ENCODE measurements at places on chromosomes 12 and 14. TPM values are rescaled to one million over a fixed set of nuclear protein-coding genes. Genes with fewer than 3 reads are reported as not detected.
A peak's percentile ranks its signal among the peaks of the same experiment; 100 is the strongest.

DNA sequence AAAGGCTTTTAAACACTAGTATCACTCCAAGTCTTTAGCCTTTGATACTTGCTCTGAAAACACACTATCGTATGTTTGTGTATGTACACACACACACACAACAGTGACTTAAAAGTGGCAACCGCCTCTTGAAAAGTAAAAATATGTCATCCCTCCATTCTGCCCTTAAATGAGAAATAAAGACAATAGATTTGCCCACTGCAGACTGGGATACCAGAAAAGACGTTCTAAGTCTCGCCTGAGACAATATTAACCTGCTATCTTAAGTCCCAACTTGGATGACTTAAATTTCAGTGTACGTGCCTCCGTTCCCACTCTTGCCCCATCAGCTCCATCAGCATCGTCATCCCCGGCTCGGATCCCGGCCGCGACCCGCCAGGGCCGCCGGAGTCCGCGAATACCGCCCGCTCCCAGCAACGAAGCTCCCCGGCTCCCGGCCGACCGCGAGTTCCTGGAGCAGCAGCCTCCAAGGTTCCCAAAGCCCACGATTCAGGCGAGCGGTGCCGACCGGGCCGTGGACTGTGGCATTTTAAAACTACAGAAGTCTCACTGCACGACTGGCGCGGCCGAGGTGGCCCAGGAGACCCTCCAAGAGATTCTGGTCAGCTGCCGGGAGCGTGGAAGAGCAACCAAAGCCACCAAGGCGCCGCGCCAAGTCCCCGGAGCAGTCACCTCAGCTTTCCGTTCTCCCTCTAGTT lies 2.8 kb upstream of the ARID2 start:
- peak; percentile 93 for DNase-seq

DNA sequence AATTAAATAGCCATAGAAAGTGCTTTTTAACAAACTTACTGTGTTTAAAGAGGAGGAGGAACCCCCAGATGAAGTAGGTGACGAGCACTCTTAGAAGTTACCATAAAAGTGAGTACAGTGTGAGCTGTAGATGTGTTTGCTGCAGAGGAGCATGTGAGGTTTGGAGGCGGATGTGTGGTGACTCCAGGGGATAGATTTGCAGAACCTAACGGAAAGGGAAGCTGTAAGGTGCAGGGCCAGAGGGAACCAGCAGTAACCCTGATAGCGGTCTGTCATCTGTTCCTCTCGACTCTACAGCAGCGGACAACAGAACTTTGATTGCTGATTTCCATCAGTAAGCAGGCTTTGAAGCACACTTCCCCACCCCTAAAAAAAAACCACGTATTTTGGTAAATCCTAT lies 5.2 kb downstream of the CALM1 start:
- no peak for DNase-seq

- no peak for DNase-seq
Measured at GRCh38 chr14:103651585-103651984, 22.6 kb downstream of the KLC1 start.

- DNase-seq: no peak
Measured at GRCh38 chr12:61860451-61860850, 399.8 kb upstream of the USP15 start.

DNA sequence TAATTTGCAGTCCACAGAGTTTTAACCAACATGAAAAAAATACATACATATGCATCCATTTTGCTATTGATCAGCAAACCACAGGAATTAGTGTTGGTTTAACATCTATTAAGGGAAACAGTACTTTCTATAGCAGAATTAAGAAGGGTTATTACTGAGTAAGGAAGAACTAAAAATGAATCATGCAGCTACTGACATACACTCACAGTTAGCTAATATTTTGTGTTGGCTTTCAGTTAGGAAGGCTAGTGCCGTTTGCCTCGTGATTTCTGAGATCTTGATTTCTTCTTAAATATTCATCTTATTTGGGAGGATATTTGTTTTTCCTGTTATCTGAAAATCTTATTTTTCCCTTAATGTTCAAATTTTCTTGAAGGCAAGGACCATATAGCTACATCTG lies 423.4 kb downstream of the NOVA1 start:
- no peak for DNase-seq

- no peak for DNase-seq
Measured at GRCh38 chr14:59890676-59891075, 20.1 kb upstream of the RTN1 start.

GRCh38 chr14:103521951-103522563 lies 573 bp downstream of the CKB start:
- DNase-seq: peak; percentile 91

- peak; percentile 90 for DNase-seq
Measured at GRCh38 chr12:50099302-50100008, 4.4 kb upstream of the GPD1 start.

DNA sequence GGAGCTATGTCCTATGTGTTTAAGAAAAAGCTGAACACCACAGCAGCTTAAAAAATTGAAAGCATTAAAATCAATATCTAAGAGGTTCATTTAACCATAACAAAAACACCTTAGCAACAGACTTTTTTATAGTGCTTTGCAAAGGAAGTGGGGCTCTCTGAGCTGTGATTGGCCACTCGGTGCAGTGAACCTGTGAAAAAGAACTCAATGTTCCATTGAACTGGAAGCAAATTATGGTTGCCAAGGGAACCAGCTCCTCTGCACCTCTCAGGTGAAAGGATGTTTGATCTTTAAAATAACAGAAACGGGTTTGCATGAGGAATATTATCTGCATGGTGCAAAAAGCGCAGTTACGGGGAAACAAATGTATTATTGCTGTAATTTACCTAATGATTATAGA lies 149.4 kb downstream of the SNAPC1 start:
- no peak for DNase-seq

- DNase-seq: peak; percentile 76
Measured at GRCh38 chr12:111529424-111530368, 69.4 kb downstream of the ATXN2 start.

DNA sequence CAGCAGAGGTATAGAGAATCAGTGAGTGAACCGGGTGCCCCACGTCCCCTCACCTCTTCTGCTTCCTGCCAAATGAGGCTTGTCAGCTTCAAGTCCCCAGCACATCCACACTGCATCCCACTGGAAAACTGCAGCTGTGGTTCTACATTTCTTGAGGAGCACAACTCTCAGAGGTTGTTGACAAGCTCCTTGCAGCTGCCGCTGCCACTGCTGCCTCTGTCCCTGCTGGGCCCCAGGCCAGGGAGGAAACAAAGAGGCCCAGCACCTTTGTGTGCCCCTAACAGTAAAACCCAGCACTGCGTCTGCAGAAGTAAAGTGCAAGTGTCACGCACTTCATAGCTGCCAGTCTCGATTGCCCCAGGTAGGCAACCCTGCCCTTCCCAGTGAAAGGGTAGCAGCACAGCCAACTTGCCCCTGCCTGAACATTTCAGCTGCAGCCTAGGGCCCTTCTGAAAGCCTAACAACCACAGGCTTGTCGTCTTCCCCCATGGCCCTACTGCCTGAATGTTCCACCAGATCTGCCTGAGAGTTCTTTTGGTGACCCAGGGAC lies 1162.1 kb upstream of the USP15 start:
- DNase-seq: no peak

GRCh38 chr14:60723116-60723906 lies 840 bp downstream of the SIX4 start:
- DNase-seq: peak; percentile 81

DNA sequence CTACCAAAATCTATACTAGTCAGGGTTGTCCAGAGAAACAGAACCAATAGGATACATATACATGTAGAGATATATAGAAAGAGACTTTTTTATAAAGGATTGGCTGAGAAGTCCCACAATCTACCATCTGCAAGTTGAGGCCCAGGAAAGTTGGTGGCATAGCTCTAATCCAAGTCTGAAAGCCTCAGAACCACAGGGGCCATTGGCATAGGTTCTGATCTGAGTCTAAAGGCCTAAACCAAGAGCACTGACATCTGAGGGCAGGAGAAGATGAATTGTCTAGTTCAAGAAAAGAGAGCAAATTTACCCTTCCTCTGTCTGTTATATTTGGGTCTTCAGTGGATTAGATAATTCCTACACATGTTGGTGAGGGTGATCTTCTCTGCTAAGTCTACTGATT lies 433.1 kb downstream of the ADAMTS20 start:
- DNase-seq: no peak

DNA sequence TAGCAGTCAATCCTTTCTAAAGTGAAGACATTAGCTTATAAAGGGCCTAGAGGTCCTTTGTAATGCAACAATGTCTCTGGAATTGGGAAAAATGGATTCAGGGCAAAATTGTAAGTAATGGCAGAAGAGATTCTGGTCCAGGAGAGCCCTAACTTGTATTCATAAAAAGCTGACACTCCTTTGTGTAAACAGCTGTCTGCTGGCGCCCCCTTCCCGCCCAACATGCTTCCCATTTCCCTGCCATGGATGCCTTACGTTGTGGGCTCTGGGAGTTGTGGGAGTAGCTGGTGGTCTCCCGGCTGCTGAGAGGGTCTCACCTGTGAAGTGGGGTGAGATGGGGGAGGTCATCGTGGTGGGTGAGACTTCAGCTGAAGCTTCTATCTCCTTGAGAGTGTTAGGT lies 2.3 kb downstream of the ACRBP start:
- DNase-seq: peak; percentile 68

DNA sequence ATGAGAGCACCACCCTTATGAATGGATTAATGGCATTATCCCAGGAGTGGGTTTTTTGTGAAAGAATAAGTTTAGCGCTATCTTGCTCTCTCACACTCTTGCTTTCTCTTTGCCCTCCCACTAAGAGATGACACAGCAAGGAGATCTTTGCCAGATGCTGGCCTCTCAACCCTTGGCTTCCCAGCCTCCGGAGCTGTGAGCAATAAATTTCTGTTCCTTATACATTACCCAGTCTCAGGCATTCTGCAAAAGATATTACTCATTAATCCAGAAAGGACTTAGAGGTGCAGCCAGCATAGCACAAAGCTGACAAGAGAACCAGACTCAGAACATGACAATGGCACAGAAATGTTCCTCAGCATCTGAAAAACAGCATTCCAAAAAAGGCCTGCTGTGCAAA lies 190.6 kb downstream of the ITPR2 start:
- DNase-seq: no peak

DNA sequence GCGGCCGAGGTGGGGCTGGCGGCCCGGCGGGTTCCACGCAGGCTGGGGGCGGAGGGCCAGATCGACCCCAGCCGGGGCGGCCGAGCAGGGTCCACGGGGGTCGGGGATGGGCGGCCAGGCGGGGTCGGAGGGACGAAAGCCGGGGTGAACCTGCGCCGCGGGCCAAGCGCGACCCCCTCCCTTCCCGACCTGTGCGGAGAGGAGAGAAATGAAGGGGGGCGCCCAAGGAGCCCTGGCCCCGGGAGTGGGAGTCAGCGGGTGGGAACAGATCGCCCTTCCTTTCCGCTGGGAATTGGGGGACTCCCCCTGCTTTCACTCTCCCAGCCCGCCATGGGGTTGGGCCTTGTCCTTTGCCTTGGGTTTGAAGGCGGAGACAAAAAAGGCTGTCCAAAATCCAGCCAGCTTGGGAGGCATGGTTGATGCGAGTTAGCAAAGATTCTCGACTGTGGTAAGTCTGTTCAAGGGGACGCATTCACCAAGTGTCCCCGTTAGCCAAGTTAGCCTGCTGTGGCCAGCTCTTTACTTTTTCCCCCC lies 559 bp upstream of the CKAP4 start:
- peak; percentile 93 for DNase-seq

- DNase-seq: peak; percentile 90
Measured at GRCh38 chr12:108305991-108306501, 33.1 kb downstream of the CMKLR1 start.

- no peak for DNase-seq
Measured at GRCh38 chr12:95118788-95119179, 45.4 kb upstream of the NR2C1 start.

- no peak for DNase-seq
Measured at GRCh38 chr14:101535232-101535631, 26.1 kb upstream of the DIO3 start.

DNA sequence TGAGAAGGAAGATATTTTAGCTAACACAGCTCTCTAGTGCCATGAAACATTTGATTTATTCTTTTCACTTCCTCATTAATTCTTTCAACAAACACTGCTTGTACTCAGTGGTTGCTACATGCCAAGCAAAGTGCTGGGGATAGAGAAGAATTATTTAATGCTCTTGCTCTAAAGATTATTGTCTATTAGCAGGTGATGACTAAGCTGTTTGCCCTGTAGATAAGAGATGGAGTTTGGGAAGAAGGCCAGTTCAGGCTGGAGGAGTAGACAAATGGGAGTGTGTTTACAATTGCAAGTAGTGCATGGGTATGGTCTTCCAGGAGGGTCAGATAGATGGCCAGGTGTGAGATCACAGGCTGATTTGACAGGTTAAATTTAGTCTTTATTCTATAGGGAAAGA lies 99.8 kb upstream of the SEL1L start:
- no peak for DNase-seq

DNA sequence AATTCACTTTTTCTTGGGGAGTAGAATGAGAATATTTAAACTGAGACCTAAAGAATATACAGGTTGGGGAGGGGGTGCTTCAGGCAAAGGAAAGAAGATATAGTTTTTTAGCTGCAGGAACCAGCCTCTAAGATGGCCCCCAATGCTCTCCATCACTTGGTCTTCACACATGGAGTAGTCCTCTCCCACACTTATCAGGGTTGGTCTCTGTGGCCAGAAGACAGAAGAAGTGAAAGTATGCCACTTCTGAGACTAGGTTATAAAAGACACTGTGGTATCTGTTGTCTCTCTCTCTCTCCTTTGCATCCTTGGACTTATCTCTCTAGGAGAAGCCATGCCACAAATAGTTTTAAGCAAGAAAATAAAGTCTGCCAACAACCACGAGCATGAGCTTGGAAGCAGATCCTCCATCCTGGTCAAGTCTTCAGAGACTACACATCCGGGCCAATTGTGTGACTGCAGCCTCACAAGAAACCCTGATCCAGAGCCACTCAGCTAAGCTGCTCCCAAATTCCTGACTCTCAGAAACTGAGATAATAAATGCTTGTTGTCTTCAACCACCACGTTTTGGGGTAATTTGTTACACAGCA lies 18.0 kb downstream of the PUS7L start:
- no peak for DNase-seq

OR10G3 gene
- total RNA-seq: not detected

MED13L gene
- 476 TPM for total RNA-seq

NPFF gene
- total RNA-seq: not detected

RNF34 gene
- 46.6 TPM for total RNA-seq

SDSL gene
- 6.5 TPM for total RNA-seq

NFATC4 gene
- total RNA-seq: 101 TPM

FOS gene
- total RNA-seq: 63.6 TPM

CEP128 gene
- 7.7 TPM for total RNA-seq

KERA gene
- total RNA-seq: not detected

DNAAF2 gene
- total RNA-seq: 10.0 TPM

LHX5 gene
- not detected for total RNA-seq

HOXC11 gene
- 1.1 TPM for total RNA-seq

IKBIP gene
- total RNA-seq: 57.8 TPM

BEGAIN gene
- total RNA-seq: not detected

Data from osteoblast (primary cell).